Lower lobe of right lung (tissue), 2 donors: ENCODE measurements at places on chromosomes 6 and 20. TPM values are rescaled to one million over a fixed set of nuclear protein-coding genes. Genes with fewer than 3 reads are reported as not detected.

The KCNB1 gene
- 0.53 TPM for total RNA-seq

The PNRC1 gene
- total RNA-seq = 198 TPM

The NRSN2 gene
- 17.3 TPM for total RNA-seq

The SLC22A1 gene
- 2.6 TPM for total RNA-seq

The L3MBTL1 gene
- 10.5 TPM for total RNA-seq

The PI3 gene
- 9.2 TPM for total RNA-seq

The C20orf96 gene
- total RNA-seq = 11.6 TPM

The KIAA1755 gene
- 1.3 TPM for total RNA-seq

The NCOA5 gene
- 29.4 TPM for total RNA-seq

The FKBP5 gene
- total RNA-seq = 128 TPM

The ENPP1 gene
- total RNA-seq = 3.3 TPM

The GHRH gene
- total RNA-seq = not detected

The GGTLC1 gene
- 57.2 TPM for total RNA-seq

The HLA-DRB5 gene
- 279 TPM for total RNA-seq

The CEP85L gene
- 11.0 TPM for total RNA-seq

The FOXF2 gene
- 13.2 TPM for total RNA-seq
